Gastroesophageal sphincter (tissue), 4 donors: ENCODE measurements at places on chromosomes 13 and 19.

DNA sequence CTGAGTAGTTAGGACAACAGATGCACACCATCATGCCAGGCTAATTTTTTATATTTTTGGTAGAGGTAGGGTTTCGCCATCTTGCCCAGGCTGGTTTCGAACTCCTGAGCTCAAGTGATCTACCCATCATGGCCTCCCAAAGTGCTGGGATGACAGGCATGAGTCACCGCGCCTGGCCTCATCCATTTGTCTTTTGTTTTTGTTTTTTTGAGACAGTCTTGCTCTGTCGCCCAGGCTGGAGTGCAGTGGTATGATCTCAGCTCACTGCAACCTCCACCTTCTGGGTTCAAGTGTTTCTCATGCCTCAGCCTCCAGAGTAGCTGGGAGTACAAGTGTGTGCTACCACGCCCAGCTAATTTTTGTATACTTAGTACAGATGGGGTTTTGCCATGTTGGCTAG, 57.0 kb downstream of the DNM2 start:
- ATAC-seq: no peak

DNA sequence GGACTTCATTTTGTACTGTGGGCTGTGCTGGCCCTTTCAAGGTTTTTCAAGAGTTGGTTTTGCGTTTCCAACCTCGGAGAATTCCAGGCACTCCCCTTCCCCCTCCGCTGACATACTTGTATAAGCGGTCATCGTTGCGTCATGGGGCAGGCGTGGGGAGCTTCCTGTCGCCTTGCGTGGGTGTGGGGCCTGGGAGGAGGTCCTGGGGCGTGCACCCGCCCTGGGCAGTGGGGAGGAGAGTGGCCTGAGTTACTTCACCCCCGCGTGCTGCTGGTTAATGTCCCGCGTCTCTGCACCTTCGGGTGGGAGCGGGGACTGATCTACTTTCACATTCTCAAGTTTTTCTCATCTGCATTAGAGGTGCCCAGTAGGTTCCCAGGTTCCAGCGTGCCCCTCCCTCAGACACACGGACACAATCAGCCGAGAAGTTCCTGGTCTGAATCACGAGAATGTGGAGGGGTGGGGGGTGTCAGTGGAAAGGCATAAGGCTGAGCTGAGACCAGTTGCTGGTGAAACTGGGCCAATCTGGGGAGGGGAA, 4.1 kb downstream of the IER2 start:
- ATAC-seq: peak; percentile 26

GRCh38 chr13:53920916-53921315, 892.3 kb downstream of the OLFM4 start:
- no peak for ATAC-seq

DNA sequence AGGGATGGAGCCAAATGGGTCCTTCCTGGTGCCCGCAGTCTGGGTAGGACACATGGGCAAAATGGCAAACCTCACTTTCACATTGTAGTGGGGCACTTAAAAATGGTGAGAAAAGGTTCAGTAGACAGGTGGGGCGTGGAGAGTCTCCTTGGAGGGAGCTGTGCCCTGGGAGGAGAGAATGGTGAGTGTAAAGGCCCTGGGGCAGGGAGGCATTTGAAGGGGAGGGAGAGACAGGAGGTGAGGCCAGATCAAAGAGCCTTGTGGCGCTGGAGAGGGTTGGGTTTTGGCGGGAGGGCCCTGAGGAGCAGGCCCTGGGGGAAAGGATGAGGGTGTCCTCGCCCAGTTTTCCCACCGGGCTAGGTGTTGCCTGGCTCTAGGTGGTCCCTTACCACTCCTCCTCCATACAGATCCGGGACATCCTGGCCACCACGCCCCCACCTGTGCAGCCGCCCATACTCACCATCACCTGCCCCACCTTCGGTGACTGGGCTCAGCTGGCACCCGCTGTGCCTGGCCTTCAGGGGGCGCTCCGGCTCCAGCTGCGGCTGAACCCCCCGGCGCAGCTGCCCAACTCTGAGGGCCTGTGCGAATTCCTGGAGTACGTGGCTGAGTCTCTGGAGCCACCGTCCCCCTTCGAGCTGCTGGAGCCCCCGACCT, 6.3 kb downstream of the MAP1S start:
- no peak for ATAC-seq

DNA sequence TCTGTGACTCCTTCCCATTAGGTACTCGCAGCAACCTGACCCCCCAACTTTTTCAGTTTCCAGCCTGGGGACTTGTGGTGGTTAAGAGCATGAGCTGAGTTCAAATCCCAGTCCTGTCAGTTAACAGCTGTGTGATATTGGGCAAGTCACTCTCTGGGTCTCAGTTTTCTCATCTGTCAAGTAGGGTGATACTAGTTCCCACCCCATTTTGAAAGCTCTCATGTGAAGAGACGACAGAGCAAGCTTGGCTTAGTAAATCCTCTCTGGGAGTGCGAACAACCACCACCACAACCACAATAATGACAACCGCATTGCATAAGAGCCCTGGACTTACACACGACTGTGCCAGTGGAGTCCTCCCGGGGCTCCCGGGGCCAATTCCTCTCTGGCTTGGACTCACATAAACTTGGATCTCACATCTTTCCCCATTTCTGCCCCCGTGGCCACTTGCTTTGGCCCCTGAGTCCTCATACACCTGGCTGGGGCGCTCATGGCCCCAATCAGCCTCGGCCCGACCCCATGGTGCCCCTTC, 454 bp downstream of the BLVRB start:
- ATAC-seq: peak; percentile 26

GRCh38 chr13:43146400-43146799, 123.0 kb downstream of the DNAJC15 start:
- no peak for ATAC-seq

DNA sequence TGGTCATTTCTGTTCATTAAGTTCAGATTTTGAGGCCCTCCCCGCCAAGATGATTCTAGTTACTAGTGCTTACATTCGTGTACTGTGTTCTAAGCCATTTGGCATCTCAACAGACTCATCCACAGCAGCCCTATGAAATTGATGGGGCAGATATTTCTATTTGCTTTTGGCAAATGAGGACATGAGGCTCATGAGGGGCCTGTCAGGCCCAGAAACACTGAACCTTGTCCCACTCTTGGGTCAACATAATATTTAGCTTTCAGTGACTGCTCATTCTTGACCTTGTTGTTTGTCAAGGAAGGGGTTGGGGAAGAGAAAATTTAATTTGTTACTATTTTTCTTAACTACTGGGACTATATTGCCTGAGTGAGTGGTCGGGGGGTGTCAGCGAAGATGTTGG, 92.3 kb upstream of the RNF113B start:
- no peak for ATAC-seq

- ATAC-seq: no peak
These were observed 29.2 kb downstream of the PHF11 start for GRCh38 chr13:49524740-49525501.

DNA sequence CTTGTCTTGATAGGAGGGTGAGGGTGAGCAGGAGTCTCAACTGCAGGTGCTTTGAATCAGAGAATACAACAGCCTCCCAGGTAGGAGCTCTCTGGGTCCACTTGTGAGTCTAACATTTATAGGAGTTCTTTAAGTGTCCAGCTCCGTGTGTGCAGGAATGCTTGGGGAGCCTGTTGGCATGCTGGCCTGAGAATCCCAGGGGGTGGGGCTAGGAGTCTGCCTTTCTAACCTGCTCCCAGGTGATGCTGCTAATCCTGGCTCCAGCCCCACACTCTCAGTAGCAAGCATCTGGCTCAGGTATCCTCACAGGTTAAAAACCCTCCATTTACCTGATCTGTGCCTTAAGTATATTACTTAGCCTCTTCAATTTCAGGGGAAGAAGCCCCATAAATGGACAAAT, 368.9 kb downstream of the RBM26 start:
- ATAC-seq: no peak

DNA sequence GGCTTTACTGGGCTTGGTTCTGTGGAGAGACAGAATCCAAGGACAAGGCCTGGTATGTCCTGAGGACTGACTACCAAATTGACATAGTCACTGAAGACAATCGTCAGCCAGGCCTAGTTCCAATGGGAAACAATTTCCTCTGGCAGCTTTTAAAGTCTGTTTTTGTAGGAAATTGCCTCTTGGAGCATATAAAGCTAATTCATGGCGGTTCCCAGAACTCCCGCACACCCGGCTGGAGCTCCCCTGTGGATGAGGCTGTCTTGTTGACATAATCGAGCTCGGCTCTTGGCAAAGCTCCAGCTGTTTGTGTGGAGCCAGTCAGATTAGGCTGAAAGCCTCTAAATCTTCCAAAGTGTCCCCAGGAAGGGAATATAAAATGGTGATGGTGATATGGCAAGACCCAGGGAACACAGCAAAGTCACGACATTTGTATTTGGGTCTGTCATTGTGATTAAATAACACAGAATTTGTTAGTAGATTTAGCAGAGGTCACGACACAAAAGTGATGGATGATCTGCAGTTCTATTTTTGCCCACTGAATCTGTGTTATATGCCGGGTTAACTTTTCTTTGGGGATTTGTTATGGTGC, 395.0 kb downstream of the PCDH9 start:
- ATAC-seq: peak; percentile 27

- no peak for ATAC-seq
These were observed 960 bp downstream of the PPFIA3 start for GRCh38 chr19:49120325-49120683.

GRCh38 chr13:53638040-53638439, 609.4 kb downstream of the OLFM4 start:
- no peak for ATAC-seq

DNA sequence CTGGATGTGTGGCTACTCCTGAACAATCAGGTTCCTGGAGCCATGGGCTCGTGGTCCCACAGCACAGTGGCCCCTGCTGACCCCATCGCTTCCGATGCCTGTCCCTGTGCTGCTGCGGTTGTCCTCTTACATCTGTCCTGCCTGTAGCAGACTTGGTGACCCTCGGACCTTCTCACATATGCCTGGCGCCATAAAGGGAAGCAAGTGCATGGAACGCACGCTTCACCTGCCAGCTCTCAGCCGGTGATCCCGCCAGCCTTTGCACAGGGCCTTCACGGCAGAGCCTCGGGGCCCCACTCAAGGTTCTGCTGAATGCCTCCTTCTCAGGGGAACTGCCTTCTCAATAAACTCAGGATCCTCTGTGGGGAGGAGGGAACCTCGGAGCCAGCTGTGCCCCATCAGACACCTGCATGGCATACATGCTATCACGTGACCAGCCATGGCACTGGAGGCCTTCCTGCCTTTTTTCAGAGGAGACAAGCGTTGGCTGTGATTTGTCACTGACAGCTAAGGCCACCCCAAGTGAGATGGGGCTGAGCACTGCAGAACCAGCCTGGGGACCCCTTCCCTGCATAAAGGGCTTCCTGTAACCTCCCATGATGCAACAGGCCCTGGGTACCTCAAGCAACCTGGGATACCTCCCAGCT, 24.3 kb downstream of the PEPD start:
- no peak for ATAC-seq

GRCh38 chr19:57656346-57656745, 12.4 kb upstream of the ZSCAN4 start:
- no peak for ATAC-seq

DNA sequence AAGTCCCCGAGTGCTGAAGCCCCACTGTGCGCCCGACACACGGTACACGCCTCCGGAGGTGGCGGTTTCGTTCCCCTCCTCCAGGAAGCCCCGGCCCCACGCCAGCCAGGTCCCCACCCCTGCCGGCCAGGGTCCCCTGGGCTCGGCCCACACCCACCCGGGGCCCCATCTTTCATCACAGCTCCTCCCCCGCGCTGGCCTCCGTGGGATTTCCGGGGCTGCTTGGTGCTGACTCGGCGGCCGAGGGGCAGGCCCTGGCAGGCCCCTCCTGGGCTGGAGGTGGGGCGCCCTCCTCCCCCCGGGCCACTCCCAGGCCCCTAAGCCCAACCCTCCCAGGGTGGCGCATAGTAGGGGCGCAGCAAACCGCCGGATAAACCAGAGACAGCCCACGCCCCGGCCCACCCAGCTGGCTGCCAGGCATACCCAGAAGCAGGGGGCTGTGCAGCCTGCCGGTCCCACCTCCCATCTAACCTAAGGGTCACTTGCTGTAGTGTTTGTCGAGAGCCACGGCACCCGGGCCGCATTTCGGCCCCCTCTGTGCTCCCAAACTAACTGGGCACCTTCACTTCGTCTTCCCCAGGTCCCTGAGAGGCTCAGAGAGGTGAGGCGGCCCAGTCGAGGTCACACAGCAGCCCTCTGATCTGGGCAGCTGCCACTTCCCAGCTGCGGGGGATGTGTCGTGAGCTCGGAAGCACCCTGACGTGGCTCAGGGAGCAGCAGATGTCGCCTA, 6.6 kb downstream of the ZBTB7A start:
- peak; percentile 29 for ATAC-seq

GRCh38 chr13:29573190-29573589, 22.3 kb downstream of the SLC7A1 start:
- ATAC-seq: peak; percentile 63

DNA sequence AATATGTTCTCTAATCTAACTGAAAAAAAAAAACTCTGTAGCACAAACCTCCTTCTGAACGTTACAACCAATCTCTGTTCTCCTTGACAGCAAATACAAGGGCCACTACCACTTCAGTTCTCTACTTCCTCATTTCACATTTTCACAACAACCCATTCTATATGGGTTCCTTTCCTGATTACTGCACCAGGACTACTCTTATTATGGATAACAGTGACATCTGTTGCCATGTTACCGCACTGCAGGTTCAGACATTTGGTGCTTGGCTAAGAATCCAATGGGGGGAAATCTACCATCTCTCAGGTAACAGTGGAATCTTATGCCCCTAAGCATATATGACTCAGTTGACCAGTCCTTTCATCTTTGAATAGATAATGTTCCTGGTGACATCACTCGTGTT, 11.6 kb upstream of the FPR3 start:
- ATAC-seq: no peak

GRCh38 chr13:72149701-72150100, 282.7 kb upstream of the DACH1 start:
- no peak for ATAC-seq
